Mesenteric fat pad (tissue), 1 donor: ENCODE measurements at places on chromosomes 7 and 10.

- DNase-seq = no peak
Observed at GRCh38 chr10:84493951-84494848, 165.8 kb downstream of the CCSER2 start.

- peak; percentile 90 for DNase-seq
Observed at GRCh38 chr7:106283831-106284713, 711 bp downstream of the NAMPT start.

DNA sequence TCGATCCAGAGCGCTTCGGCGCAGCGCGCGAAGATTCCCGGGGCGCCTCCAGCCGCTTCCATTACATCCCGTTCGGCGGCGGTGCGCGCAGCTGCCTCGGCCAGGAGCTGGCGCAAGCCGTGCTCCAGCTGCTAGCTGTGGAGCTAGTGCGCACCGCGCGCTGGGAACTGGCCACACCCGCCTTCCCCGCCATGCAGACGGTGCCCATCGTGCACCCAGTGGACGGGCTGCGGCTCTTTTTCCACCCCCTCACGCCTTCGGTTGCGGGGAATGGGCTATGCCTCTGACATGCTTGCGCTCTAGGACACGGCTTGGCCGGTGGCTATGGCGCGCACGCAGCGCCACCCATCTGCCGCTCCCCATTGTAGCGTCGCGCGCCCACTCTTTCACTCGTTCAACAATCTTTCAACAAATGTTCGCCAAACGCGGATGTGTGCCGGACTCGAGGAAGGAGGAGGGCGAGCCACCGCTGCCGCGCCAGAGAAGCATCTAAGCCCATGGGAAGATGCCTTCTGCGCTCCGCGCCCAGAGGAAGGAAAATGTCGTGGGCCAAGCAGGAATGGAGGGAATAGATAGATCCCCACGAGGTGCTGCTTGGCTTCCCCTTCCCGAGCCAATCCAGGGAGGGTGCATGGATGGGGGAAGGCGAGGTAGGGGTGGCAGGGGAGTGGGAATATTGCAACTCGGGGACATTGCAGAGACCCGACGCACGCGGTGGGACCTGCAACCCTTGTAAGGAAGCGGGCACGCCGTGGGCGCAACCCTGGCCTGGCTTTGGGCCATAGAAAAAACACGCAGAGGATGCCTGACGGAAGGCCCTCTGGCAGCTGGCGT, 5.1 kb upstream of the CYP26A1 start:
- DNase-seq = no peak

DNA sequence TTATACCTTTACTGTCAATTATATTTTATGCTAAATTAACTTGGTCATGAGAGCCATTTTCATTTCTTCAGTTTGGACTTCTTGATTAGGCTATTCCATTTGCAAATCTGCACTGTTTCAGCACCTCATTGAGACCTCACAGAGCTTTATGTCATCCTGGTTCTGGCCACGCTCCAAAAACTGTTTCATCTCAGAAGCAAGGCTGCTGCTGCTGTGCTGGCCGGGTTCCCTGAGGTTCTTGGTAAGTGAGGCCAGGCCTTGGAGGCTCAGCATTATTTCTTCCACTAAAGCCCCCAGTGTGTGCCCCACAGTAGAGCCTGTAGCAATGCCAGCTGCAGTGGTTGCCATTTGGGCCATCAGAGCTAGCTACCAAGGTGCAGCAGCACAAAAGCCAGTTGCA, 7.8 kb upstream of the ZNF485 start:
- DNase-seq = no peak

DNA sequence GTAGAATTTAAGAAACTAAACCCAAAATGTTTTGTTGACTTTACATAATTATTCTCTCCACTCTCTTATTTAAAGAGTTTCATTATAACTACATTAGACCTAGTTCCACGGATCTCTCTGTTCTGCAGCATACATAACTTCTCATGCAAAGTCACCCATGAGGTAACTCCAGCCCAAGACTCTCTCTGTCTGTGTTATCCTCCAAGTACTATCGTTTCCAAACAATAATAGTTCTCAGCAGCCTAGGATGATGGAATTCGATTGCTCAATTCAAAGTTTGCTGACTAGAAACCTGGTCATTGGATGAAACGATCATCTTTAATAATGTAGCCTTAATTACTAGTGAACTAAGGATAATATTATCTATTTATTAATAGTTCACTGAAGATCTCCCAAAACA, 203.1 kb upstream of the PTN start:
- DNase-seq = no peak

GRCh38 chr10:61967298-61967697, 65.8 kb downstream of the ARID5B start:
- no peak for DNase-seq

- DNase-seq = no peak
Observed at GRCh38 chr10:30282221-30282620, 66.9 kb downstream of the MTPAP start.

DNA sequence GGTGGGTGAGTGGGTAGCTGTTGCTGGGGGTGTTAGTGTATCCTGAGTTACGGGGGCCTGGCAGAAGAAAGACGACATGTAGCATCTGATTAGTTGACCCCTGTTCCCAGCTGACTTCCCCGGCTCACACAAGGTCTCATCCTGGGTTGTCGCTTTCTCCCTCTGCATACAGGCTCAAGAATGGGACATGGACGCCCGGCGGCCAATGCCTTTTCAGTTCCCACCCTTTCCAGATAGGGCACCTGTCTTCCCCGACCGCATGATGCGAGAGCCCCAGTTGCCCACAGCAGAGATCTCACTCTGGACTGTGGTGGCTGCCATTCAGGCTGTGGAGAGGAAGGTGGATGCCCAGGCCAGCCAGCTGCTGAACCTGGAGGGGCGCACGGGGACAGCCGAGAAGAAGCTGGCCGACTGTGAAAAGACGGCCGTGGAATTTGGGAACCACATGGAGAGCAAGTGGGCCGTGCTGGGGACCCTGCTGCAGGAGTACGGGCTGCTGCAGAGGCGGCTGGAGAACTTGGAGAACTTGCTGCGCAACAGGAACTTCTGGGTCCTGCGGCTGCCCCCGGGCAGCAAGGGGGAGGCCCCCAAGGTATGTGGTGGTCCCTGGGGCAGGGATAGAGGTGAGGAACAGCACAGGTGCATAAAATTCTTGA, 2.9 kb downstream of the ZNF282 start:
- no peak for DNase-seq

GRCh38 chr7:39709768-39710311, 86.5 kb downstream of the RALA start:
- DNase-seq = no peak

DNA sequence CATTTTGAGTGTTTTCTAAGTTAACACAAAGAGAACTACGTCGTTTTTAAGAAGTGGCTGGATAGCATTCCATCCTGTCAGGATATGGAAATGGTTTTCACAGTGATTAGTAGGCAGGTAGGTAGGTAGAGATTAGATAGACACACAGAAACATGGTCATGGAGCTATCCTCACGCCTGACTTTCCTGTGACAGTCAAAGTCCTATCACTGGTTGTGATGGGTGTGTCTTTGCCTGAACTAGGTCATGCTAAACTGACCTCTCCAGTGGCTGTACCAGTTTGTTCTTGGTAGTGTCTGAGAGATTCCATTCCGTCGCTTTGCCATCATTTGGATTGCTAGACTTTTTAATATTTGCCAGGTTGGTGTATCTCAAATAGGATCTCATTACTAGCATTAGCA, 28.2 kb downstream of the FKBP6 start:
- DNase-seq = no peak

- no peak for DNase-seq
Observed at GRCh38 chr7:146956321-146956720, 839.7 kb downstream of the CNTNAP2 start.

- DNase-seq = no peak
Observed at GRCh38 chr10:21530641-21531040, 3.4 kb upstream of the MLLT10 start.

DNA sequence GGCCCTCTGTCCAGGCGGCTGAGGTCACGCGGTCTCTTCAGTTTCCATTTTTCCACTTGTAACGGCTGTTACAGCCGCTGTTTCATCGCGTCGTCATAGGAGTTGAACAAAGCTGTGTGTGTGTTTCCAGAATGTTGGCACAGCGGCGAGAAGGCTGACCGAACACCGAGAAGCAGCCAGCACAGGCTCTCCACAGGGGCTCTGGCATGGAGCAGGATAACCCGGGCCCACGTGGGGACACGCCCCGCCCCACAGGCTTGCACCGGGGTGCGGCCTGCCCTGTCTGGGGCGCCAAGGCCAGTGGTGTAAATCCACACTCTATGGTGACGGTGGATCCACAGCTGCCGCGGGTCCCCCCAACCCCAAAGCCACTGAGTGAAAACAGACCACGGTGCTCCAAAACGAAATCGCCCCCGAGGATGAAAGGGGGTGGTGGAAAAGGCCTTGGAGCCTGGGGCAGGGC, 448.2 kb downstream of the DNAJB6 start:
- DNase-seq = peak; percentile 76

DNA sequence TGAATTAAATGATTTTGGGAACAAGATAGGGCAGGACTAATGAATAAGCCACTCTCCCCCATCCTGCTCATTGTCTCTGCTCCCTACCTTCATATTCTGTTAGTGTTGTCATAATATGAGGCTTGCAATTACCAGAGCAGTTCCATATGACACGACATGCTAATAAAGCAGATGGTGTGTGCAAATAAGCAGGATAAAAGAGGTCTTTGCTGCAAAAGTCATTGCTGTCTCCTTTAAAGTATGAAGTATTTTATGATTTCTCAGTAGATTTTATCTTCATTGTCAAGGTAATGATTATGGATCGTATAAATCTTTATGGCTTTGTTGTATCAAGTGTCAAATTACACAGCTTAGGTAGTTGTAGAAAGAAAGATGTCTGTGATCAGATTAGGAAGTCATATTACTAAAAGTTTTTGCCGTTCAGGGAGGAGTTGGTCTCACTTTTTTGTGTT, 114.8 kb downstream of the SDK1 start:
- no peak for DNase-seq

DNA sequence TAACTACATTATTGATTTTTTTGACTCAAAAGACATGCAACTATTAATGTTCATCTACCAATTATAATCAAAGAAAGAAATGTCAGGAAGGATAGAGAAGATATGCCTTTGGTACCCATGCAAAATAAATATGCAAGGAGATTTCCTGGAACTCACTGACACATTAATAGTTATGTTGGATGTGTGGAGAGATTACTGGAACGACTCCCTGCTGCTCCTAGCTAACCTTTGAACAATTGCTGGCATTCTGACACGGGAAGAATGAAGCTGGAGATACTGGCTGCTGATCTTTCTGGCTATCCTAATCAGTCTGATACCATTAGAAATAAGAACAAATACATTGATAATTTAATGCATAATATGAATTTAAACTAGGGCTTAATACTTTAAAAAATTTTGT, 507.9 kb upstream of the NRG3 start:
- no peak for DNase-seq

DNA sequence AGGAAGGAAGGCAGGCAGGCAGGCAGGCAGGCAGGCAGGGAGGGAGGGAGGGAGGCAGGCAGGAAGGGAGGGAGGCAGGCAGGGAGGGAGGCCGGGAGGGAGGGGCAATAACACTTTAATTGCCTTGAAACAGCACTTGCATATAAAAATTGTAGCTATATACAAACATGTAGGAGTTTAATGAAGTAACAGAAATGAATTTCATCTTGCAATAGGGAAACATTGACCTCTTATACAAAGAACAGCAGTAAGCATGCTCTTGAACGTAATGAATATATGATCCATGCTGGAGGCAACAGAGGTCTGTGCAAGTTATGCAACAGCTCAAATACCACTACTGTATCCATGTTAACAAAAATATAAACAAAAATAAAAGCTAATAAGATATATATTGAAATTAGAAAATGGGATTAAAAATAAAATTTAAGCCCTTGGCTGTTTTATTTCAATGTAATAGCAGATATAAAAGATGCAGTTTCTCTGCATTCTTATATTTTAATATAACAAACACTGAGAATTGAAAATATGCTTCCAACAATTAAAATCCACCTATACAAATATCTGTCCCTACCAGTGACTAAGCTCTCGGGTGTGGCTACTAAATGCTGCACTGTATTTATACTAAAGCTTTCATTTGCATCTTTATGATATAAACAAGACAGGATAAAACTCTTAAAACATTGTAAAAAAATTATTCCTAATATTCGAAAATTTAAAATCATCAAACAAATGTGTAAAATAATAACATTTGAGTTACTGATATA, 50.3 kb downstream of the CACNA2D1 start:
- DNase-seq = no peak

DNA sequence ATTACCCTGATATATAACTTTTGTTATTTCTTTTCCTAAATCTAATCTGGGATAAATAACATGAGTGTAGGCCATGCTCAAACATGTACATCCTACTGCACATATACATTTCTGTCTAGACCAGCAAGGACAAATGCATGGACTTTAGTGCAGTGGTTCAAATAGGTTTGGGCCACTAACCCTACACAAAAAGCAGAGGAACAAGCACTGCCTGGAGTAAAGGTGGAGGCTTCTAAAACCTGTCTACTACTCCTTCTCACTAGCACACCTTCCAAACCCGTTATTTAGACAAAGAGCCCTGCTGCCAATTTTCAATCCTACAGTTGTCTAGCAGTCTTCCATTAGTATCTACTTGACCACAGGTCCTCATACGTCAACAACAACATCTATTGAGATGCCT, 34.8 kb downstream of the SGCE start:
- DNase-seq = no peak
